Thoracic aorta (tissue), 2 donors: ENCODE measurements at places on chromosomes 6 and 20. TPM values are rescaled to one million over a fixed set of nuclear protein-coding genes. Genes with fewer than 3 reads are reported as not detected.

DNA sequence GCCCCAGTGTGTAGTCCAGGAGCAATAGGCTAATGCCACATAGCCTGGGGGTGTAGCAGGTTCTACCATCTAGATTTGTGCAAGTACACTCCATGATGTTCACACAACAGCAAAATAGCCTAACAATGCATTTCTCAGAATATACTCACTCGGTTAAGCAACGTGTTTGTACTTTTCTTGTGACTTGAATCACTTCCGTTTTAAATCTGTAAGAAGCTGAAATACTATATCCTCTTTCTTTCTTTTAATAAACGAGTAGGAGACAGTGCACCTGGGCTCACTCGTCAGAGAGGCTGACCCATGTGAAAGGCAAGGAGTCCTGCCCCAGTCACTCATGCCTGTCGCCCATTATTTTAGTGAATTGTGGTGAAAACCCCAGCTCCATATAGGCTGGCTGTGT lies 201.6 kb downstream of the FOXA2 start:
- DNase-seq, result no peak

DNA sequence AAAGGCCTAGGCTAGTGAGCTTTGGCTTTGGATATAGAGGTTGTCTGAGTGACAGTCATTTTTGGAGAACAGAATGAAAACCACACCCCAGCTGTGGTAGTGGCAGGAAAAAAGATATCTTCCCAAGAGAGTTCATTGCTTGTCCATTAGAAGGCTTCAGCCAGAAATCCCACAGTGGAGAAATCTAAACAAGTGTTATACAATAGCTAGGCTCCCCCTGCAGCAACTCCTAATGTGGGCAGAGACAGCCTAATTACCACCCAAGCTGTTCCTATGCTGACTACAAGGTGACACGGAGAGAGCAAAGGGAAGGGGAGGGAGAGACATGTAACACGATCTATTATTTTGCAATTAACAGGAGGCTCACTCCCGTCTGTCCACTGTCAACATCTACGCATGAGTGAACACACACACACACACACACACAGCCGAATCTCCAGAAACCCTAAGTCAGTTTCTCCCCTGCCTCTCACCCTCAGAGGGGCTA lies 147.5 kb upstream of the TCF21 start:
- DNase-seq, result no peak

DNA sequence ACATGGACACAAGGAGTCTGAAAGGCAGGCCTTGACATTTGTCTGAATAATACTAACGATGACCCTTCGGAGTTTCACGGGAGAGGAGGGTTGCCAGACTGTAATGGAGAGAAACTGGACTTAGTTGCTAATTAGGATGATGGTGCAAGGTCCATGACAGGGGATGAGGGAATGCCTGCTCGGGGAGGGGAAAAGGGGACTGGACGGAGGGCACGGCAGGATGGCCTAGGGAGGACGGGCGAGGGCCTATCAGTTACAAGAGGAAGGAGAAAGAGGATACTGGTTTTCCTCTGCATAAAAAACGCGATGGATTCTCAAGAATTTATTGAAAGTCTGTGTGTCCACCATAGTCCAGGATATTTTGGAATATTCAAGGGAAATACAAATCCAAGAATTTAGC lies 42.7 kb downstream of the IRAK1BP1 start:
- no peak for DNase-seq

DNA sequence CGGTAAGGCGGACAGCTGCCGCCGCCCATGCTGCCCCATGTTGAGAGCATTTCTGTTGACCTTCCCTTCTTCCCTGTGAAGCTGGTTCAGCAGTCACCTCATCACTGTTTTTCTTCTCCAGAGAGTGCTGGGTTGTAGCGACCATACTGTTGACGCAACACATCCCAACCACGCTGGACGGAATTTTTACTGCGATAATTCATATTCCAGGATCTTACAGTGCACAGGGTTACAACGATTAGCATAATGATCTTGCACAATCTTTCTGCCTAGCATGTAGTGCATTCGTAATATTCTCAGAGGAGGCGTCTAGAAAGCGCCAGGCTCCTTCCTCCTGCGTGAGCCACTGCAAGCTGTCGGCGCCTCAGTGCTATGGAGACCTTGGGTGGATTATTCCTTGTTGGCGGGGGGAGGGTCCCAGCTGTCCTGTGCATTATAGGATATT lies 137.0 kb downstream of the MTHFD1L start:
- no peak for DNase-seq

Gene LAMA4
- total RNA-seq, result 66.7 TPM

GRCh38 chr20:60600036-60600435 lies 641.8 kb downstream of the CDH26 start:
- DNase-seq, result no peak

Gene RSPH4A
- 0.78 TPM for total RNA-seq

DNA sequence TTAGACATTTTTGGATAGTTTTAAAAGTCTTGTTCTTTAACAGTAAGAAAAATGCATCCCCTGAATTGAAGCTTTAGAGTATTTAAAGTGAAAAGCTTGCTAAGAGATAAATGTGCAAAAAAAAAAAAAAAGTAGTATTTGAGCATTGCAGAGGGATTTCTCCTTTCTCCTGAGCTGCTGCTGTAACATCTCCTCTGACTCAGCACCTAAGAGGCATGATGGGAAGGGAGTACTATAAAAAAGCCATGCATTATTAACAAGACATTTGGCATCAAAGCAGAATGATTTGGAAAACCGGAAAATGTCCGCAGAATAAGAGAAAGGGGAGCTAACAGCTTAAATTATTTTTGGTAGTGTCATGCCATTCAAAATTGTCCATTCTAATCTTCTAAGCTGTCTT lies 27.9 kb downstream of the B4GALT5 start:
- DNase-seq, result no peak

GRCh38 chr6:42367353-42368011 lies 84.2 kb downstream of the TRERF1 start:
- no peak for DNase-seq

DNA sequence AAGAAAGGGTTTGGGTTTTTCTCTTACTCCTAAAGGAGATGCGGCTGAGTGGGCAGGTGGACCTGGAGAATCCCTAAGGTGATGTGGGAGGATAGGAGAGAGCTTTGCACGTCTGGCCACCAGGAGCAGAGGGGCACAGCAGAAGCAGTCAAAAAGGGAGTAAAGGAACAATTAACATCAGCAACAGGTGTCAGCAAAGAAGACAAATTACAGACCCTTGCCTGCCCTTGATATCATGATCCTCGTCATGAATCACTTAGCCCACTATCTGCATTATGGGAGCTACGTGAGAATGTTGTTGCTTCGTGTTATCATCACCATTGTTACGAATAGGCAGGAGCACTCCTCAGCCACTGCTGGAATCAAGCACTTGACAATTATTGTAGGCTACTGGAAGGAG lies 25.5 kb upstream of the ARG1 start:
- no peak for DNase-seq

Gene CYP39A1
- 0.68 TPM for total RNA-seq

- peak; percentile 92 for DNase-seq
Observed at GRCh38 chr6:152094992-152095592, 287.6 kb downstream of the ESR1 start.

Gene ULBP2
- total RNA-seq, result 0.41 TPM

DNA sequence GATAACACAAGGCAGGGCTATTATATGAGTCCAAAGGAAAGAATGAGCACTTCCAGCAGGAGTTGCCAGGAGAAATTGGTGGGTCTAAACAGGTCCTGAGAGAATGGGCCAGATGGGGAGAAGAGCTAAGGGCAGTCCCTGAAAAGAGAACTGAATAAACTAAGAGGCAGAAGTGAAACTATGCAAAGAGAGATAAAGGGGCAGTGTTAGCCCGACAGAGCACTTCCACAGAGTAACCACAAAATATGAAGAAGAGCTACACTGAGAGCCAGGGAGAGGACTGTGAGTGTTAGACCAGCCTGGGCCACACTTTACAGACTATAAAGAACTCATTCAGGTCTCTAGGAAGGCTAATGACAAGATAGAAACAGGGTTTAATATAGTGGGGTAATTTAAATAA lies 43.8 kb downstream of the RALGAPA2 start:
- no peak for DNase-seq

Gene VWA7
- total RNA-seq, result 0.68 TPM

Gene PNLDC1
- total RNA-seq, result 0.54 TPM

Gene COL21A1
- 53.7 TPM for total RNA-seq

DNA sequence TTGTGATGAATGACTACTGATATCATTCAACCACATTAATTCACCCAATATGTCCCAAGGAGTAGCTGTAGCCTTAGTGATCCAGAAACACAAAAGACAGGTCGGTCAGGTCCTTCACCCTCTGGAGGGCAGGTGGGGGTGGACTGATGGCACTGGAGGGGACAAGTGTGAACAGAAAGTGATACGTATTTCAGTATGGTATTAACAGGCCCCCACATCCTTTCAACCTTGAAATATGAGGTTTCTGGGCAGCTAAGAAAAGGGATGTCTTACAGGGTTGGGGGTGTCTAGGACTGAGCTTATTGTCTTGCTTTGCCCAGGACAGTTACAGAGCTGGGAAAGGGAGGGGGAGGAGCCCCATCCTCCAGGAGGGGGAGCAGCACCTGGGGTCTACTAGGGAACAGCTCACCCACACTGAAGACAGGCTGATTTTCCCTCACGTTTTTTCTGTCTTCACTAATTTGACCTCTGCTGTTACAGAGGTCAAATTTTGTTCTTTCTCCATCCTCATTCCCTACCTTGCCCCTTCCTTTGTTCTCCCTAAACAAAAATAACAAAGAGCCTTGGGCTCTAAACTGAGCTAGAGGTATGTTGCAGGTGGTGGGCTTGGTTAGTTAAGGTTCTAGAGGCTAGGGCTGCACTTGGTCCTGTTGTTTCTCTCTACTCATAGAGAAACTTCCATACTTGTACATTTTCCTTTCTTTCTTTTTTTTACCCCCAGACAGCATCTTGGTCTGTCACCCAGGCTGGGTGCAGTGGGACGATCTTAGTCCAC lies 38.0 kb upstream of the EEF1A1 start:
- DNase-seq, result no peak

Gene RIPOR2
- 6.0 TPM for total RNA-seq

GRCh38 chr6:44622555-44622954 lies 235.0 kb downstream of the CDC5L start:
- DNase-seq, result no peak

DNA sequence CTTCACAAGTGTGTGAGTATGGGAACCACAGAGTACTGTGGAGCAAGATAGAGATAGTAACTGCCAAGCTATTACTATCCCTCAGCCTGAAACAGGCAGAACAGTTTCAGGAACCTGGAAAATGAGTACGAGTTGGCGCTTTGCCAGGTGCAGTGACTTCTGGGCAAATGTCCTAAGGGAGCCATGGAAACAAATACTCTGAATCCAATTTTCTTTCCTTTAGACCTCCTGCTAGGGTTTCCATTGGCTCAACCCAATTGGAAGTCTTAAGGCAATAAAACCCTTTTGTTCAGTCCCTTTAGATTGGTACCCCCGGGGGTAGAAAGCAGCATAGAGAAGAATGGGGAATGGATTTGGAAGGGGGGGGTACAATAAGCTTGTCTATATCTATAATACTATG lies 205.0 kb upstream of the EPHA7 start:
- no peak for DNase-seq

GRCh38 chr6:158016571-158017383 lies 35.1 kb downstream of the SYNJ2 start:
- DNase-seq, result no peak

GRCh38 chr20:51767867-51768758 lies at the start of gene ATP9A:
Gene ATP9A, minus strand, starts transcription at chr20:51768390. Its CDS starts 21 bp downstream, at chr20:51768369.
- no peak for DNase-seq
